Stimulated activated CD4-positive, alpha-beta T cell treated with anti-CD3 and anti-CD28 coated beads, Interleukin-15, amount 100 ng/mL, for 1 hour (primary cell): ENCODE measurements at places on chromosomes 7 and 10.
A peak's percentile ranks its signal among the peaks of the same experiment; 100 is the strongest.

DNA sequence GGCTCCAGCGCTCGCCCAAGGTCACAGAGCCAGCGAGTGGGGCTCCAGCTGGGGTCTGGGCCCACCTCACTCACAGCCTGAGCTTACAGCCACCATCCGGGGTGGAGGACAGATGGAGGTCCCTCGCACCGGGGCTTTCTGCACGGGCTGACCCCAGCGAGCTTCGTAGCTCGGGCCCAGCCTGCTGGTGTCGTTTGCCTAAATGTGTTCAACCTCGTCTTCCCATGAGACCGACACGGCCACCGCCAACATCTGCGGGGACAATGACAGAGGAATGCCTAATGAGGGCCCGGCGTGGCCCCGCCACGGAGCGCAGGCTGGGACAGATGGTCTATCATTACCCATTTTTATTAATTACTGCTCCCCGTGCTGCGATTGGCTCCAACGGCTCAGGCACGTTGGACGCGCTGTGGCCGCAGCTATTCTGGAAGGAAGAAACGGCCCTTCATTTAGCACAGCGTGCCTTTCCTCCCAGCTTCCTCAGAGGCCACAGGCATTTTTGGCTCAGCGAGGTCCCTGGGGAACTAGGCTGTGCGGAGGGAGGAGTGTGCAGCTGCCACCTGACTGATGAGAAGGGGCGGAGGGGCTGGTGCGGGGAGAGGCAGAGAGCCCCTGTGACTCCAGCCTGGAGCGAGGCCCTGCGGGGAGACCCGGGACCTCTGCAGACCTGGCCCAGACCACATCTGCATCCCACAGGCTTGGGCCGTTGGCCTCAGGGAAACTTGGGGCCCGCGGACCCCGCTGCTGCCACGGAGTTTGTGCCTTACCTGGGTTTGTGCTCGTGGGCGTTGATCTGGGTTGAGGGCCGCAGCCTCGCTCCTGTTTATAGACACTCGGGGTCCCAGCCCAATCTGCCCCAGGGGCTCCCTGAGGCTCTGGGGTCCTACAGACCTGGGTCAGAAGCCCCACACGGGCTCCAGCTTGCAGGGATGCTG is 22.9 kb upstream of the ELFN1 start:
- no peak for DNase-seq

DNA sequence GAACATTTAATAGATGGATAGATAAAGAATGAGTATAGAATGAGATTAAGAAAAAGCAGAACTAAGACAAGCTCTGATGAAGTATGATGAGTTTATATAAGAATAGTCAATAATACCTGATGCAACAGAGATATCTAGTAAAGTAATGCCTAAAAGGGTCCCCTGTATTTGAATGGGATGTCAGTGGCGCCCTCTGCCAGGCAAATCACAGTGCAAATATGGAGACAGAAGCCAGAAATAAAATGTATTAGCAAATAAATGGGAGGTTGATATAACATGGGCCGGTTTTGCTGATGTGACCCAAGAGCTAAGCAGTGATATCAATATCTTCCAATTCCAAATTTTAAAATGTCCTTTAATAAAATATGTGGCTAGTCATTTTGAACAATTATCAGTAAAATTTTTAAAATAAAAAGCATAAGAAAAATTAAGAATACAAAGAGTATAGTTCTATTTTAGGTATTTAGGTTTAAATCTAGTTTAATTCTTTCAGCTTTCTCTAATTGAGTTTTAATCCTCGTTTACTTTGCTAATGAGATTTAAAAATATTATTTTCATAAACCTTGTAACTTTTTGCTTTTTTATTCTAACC is 62.6 kb downstream of the ADK start:
- DNase-seq = peak; percentile 15

DNA sequence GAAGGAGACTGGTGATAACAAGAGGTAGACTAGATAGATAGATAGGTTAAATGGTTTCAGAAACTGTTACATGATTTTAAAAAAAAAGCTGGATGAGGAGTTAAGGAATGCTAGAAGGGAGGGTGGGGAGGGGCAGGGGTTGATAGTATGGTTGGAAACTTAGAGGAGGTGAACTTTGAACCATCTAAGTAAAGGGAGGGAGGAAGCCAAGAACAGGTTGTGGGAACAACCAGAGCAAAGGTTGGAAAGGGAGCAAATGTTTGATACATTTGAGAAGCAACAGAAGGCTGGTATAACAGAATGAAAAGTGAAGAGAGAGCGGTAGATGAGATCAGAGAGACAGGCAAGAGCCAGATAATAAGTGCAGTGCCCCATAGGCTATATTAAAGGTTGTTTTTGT is 224.8 kb downstream of the FOXP2 start:
- no peak for DNase-seq

- DNase-seq = no peak
Measured at GRCh38 chr7:26157520-26158105, 5.6 kb downstream of the NFE2L3 start.

GRCh38 chr10:112497347-112497950 is 50.4 kb downstream of the VTI1A start:
- DNase-seq = no peak

GRCh38 chr10:4758256-4758655 is 67.8 kb upstream of the AKR1E2 start:
- DNase-seq = no peak

DNA sequence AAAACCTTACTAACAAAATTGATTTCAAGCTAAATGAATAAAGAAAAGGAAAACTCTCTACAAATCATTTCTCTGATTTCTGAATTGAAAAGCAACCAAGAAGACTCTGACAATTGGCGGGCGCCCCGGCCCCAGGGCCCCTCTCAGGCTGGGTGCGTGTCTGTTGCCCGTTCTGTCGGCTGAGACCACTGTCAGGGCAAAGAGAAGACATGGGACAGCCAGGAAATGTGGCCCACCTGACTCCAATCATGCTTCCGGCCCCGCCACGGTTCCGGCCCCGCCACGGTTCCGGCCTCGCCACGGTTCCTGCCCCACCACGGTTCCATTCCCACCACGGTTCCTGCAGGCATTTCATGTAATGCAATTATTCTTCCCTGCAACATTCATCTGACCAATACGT is 115.9 kb downstream of the PTPRN2 start:
- DNase-seq = no peak

DNA sequence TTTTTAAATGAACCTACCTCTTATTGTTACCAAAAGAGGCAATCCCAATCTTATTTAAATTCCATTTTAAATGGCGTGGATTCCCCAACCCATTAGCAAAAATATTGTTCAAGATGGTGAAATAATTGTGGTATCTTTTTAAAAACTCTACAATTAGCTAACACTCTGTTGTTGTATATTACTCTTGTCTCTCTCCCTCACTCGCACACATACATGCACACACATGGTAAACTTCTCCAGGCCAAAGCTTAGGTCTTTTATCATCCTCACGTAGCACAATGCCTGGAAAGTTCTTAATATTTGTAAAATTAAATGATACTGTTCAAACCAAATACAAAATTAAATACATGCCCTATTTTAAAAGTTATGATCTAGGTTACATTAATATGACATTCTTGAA is 169.2 kb upstream of the WNT16 start:
- no peak for DNase-seq

DNA sequence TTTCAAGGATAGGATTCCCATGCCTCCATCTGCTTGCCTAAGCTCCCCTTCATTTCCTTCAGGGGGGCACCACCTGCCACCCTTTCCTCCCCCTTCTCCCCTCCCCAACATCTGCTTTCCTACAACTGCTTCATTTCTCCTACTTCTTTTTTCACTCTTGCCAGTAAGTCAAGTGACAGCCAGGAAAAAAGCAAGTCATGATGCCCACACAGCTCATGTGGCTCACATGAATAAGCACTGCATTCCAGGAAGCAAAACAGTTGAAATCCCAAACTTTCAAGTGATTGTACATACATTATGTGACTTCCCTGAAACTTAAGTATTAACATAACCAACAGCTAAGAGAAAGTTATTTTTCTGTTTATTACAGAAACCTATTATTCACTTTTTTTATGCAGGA is 78.6 kb downstream of the TNS3 start:
- no peak for DNase-seq

DNA sequence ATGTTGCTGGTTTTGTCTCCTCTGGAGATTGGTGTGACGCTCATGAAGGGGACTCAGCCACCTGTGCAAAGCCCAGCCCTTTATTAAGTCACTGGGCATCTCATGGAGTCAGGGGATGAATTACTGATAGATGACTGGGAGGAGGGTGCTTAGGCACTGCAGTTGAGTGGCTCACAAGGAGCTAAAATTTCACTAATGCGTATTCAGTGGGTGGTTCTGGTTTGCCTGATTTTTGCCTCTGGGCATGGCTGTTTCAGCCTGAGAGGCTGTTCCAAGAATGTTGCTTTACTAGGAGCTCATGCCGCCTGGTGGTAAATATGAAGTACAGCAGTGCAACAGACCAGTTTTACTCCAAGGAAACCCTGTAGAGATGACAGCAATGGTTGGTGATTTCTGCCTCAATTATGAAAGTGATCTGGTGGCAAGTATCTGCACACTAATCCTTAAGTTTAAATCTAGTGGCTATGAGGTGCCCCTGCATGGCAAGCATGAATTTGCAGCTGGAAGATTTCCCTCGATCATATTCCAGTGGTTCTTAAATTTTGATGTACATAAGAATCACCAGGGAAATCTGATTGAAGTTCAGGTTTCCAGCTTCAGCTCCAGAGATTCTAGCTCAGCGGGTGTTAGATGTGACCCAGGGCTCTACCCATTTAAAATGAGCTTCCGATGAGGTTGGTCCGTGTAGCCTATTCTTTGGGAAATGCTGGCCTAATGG is 19.9 kb downstream of the ACTA2 start:
- DNase-seq = peak; percentile 9

- no peak for DNase-seq
Measured at GRCh38 chr7:142670511-142670910, 78.8 kb upstream of the PRSS1 start.

DNA sequence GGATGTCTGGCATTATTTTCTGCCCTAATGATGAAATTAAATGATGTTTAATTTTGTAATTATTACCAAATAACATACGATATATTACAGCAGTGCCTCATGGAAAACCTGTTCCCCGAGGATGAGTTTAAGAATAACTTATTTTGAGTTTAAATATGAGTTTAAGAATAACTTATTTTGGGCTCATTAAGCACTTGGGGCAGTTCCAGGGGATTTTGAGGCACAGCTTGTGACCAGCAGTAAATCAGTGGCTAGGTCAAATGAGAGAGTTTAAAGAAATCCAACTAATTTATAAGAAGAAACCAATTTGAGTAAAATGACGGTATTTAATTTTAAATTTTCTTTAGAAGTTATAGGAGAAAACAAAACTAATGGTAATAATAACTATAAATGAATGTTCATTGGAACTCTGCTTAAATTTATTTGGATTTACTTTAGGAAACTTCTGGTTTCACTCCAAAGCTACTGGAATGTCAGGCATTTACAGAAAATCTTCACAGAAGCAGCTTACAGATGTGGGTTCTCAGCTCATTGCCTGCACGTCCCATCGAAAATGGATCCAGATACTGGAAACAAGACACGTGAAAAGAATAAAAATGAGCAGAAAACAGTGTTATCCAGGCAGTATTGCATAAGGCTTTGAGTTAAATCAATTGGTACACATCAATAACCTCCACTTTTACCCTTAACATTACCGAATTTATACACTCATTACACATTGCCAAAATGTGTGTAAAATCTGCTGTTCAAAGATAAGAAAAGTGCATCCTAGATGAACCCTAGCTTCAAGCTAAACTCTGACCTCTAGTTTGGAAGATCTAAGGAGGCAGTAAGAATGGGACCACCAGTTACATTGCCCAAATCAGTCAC is 784.5 kb upstream of the IGFBP3 start:
- DNase-seq = no peak

DNA sequence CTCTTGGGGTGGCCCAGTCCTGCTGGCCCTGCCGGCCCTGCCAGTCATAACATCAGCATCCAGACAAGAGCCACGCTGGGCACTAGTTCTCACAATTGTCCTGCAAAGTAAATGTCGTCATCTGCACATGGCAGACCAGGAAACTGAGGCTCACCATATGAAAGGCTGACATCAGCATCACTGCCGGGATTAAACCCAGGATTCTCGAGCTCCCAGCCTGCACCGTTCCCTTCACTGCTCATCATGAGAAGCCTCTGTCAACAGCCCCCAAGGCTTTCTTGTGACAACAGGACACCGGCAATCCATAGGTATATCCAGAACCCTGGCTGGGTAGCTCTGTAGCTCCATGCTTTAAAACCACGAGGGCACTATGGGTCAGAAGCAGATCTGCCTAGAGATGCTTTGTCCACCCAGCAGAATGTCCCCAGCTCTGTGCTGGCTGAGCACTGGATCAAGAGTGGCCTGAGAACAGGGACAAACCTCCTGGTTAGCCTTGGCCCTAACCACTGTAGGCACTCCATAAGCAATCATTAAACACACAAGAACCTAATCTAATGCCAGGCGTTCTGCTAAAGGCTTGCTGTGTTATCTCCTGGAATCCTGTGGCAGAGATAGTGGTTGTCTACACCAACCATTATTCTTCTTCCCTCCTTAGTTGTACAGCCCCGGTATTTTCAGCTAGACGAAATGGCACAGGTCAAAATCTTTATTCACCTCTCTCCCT is 41.2 kb upstream of the C10orf71 start:
- no peak for DNase-seq

DNA sequence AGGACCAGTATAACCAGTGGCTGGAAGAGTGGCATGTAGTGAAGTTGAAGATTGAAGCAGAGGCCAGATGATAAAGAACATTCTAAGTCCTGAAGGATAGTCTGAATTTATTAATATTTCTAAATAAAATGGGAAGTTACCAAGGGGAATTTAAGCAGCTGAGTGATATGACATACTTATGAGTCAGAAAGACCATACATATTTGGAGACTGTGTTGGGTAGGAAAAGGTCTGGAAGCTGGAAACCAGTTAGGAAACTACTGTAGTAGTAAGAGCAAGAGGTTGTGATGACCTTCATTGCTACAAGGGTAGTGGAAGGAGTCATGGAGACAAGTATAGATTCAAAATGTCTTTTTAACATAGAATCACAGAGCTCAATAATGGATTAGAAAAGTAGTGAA is 752.3 kb downstream of the SUGCT start:
- no peak for DNase-seq

- DNase-seq = no peak
Measured at GRCh38 chr10:70508912-70509756, 30.6 kb downstream of the PALD1 start.

DNA sequence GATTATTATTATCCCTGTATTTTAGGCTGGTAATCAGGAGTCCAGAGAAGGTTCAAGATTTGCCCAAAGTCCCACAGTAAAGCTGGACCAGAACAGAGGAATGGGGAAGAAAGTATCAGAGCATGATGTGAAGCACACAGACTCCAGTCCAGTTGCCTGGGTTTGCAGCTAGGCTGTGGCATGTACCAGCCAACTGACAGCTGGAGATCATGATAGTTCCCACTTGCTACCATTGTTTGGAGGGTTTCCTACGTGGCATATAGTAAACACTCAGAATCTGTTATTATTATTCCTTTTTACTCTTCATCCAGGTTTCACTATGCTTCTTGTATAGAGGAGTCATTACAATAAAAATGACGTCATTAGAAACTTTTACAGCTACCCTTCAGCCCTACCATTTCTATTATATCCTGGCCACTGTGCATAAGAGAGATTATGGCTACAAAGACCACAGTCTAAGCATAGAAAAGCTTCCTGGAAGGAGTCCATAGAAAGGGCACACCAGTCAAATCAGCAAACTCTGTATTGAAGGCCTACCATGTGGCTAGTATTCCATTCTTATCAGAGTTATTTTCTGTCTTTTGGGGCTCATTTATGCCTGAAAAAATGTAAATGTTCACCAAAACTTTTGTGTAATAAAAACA is 66.6 kb downstream of the MTPN start:
- DNase-seq = no peak
